ENCODE measurements at places on chromosomes 7 and 10.

DNA sequence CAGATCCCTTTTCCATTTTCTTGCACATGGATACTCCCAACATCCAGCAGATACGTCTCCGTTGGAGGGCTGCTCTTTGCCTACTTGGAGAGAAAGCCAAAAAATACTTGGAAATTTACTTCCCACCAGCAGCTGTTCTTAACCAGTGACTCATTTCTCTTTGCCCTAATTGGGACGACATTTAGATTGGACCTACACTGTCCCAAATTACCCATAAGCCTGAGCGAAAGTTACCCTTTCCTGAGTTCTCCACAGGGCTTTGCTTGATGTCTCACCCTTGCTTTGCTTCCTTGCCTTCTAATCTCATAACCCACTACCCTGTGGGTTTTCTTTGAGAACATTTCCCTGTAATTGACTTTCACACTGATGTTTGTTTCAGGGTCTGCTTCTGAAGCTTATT, 48.1 kb downstream of the SAMD8 start:
- no peak for DNase-seq

GRCh38 chr10:69348816-69349541, 67.7 kb downstream of the TACR2 start:
- DNase-seq: peak; percentile 71

DNA sequence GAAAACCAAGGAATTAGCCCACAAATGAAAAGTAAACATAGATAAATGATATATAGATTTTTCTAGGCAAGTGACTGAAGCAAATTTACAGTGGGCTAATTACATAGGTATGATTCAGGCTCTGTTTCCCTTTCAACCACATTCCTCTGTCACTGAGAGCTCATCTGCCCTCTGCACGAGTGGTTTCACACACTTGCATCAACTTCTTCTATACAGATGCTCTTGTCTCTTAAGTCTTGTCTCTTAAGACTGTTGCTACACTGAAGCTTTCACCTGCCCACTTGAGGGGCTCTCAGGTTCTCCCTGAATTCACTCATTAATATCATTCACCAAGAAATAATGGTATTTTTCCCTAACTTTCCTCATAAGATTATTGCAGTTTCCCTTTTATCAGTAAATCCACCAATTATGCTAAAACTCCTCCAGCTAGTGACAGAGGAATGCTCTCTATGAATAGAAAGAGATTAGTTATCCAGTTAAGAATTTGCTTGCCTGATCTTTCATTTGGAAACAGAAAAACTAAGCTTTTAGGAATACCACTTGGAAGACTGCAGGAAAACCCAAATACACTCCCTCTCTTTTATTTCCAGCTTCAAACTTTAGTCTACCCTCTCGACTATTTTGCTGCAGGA, 95.7 kb downstream of the ELAPOR2 start:
- peak; percentile 20 for DNase-seq

DNA sequence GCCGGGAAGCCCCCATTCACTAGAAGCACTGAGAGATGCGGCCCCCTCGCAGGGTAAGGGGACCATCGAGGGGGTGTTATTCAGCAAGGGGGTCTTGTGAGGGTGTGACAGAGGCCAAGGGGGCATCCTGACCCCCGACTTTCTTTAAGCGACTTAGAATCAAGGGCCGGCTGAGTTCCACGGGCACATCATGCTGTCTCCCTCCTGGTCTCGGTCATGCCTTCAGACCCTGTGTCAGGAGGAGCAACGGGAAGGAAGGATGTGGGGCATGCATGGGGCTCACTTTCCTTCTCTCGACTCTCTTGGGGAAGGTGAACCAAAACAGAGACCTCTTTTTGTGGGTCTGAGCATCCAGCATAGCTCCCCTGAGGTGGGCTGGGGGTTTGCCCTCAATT, 2.5 kb downstream of the ACSL5 start:
- DNase-seq: no peak

All from fibroblast of skin of left biceps (primary cell).